ENCODE measurements at places on chromosomes 5 and 9.

DNA sequence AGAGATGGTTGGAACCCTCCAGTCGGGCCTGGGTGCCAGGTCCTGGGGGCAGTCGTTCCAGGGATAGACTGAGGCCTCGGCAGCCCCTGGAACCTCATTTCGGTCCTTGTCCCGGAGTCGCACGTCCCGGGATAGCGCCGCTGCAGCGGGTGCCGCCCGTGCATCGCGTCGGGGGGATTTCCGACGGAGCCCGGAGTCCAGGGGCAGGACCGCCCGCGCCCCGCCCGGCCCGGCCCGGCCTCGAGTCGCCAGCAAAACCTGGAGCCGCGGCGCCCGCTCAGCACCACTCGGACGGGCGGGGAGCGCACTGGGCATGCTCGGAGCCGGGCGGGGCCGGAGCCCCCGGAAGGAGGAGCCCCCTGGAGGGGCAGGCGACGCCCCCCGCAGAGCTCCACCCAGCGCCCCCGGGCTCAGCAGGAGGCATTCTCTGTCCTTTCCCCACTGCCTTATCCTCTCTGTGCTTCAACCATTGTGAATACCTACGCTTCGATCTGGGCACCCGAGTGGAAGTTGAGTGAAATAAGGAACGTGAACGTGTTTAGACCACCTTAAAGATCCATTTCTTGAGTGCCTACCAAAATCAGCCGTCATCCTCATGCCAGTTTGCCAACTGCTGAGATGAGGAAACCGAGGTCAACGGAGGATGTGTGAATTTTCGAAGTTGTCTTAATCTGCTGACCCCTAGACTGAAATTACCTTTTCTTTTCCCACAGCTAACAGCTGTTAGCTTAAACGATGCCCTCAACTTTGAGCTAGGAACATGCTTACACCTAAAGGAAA lies 1.7 kb upstream of the PTPN3 start:
- no peak for DNase-seq

- DNase-seq, result no peak
These were observed 6.4 kb downstream of the PRLR start for GRCh38 chr5:35223787-35224395.

DNA sequence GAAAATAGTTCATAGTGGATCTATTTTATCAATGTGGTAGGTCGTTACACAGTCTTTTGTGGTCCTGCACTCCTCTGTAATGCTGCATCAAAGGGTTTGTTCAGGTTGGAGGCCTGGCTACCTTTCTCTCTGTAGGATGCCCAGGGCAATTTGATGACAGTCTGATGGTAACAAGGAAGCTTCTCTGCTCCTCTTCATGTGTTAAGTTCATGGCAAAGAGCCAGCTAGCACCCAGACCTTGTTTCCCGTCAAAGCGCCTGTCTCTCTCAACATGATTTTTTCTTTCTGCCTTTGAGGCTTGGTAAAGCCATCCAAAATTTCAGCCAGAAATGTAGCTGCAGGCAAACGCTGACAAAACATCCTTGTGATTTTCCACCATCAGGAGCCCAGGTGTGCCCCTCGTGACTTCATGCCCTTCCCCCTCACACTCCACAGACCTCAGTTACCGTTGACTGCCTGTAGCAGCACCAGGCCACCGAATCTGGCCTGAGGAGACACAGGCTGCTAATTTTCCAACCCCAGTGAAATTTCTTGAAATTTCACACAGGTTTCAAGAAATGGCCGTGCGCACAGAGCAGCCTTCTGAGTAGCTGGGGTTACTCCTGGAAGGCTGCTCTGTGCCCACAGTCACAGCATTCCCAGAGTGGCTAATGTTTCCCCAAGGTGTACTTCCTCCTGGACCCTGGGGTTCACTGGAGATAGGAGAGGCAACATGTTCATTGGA lies 292.7 kb downstream of the CWC27 start:
- no peak for DNase-seq

DNA sequence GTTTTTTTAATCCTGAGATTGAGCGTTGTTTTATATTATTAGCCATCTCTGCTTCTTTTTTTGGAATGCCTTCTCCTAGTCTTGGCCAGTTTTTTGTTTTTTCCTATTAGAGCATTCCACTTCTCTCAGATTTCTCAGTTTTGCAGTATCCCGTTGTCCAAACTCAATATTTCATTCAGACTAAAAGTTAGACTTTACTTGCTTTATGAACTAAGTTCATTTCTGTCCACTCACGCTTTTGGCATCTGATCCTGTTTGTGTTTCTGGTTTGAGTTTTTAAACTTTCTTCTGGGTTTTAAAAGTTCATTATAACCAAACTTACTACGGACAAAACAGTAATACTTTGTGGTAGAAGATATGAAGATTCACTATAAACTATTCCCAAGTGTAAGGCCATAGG lies 288.3 kb upstream of the MPDZ start:
- DNase-seq, result no peak

- no peak for DNase-seq
These were observed 15.8 kb upstream of the PSAT1 start for GRCh38 chr9:78280982-78281668.

GRCh38 chr9:83166372-83166771 lies 103.4 kb upstream of the RASEF start:
- DNase-seq, result no peak

- peak; percentile 53 for DNase-seq
These were observed 151.8 kb downstream of the SEC61B start for GRCh38 chr9:99373912-99374311.

GRCh38 chr9:30198463-30199309 lies 2185.8 kb upstream of the ACO1 start:
- no peak for DNase-seq
